ENCODE measurements at places on chromosomes 2 and 18.
A peak's percentile ranks its signal among the peaks of the same experiment; 100 is the strongest.

DNA sequence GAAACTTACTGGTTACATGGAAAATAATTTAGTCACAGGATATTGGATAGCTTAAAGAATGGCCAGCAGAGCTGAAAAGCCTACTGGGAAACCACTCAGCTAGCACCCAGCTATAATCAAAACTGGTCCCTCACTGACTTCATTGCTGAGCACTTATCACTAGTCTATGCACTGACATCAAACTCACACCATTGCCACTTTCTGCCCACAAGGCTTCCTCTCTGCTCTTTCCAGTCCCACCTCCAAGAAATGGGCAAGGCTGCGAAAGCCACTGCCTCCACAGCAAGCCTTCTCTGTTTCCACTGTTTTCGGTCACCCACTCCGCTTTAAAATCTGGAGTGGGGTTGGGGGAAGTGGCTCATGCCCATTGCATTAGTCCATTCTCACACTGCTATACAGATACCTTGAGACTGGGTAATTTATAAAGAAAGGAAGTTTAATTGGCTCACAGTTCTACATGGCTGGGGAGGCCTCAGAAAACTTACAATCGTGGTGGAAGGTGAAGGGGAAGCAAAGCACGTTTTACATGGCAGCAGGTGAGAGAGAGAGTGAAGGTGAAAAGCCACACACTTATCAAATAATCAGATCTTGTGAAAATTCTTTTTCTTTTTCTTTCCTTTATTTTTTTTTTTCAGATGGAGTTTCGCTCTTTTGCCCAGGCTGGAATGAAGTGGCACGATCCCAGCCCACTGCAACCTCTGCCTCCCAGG is 77.0 kb upstream of the CERS6 start:
- DNase-seq: no peak

GRCh38 chr2:100413571-100413970 is 3.9 kb downstream of the CHST10 start:
- no peak for DNase-seq

GRCh38 chr2:35819033-35819432 is 536.5 kb upstream of the CRIM1 start:
- no peak for DNase-seq

- DNase-seq: no peak
Observed at GRCh38 chr2:33320573-33320972, 155.9 kb upstream of the RASGRP3 start.

- DNase-seq: no peak
Observed at GRCh38 chr2:178047391-178047790, 25.2 kb downstream of the PDE11A start.

DNA sequence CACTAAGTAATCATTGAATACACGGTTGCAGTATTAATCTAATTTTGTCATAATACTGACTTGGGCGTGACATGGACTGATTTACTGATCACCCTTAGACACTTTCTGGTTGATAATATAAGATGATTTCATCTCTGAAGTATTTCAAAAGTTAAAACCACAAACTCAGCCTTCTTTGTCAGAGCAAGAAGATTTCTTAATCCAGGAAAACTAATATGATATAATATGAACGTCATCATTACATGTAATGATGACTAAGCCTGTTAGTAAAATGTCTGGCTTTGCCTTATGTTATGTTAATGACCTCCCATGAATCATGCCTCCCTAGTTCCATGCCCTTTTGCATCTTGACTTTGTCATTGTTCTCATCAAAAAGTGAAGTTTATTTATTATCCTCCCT is 1325.0 kb upstream of the CDH2 start:
- no peak for DNase-seq

DNA sequence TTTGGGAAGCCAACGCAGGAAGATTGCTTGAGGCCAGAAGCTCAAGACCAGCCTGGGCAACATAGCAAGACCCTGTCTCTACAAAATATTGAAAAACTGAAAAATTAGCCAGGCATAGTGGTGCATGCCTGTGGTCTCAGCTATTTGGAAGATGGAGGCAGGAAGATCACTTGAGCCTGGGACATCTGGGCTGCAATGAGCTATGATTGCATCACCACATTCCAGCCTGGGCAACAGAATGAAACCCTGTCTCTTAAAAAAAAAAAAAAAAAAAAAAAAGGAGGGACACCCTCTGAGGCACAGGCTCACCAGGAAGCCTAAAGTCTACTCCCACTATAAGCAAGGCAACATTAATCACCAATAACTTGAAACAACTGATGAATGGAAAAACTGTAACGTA is 151.1 kb downstream of the CCDC148 start:
- DNase-seq: no peak

DNA sequence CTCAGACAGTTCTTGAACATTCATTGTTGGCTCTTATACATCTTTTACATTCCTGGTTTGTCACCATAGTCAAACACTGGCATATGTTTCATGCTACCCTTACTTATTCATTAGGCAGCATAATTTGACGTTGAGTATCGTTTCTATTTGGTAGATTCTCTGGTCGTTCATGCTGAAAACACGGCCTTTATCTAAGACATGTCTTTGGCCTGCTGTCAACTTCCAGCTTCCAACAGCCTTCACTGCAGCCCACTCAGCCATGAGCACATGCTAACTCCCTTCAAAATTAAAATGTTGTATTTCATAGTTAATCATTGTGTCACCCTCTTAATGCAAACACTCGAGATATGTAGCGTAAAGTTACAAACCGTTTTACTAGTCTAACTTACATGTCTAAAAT is 493.0 kb upstream of the NRP2 start:
- no peak for DNase-seq

GRCh38 chr2:170554278-170554955 is 160.7 kb upstream of the SP5 start:
- DNase-seq: no peak

- peak; percentile 46 for DNase-seq
Observed at GRCh38 chr2:129849559-129850160, 129.8 kb upstream of the RAB6C start.

- DNase-seq: no peak
Observed at GRCh38 chr18:9810299-9810698, 75.5 kb upstream of the TXNDC2 start.

DNA sequence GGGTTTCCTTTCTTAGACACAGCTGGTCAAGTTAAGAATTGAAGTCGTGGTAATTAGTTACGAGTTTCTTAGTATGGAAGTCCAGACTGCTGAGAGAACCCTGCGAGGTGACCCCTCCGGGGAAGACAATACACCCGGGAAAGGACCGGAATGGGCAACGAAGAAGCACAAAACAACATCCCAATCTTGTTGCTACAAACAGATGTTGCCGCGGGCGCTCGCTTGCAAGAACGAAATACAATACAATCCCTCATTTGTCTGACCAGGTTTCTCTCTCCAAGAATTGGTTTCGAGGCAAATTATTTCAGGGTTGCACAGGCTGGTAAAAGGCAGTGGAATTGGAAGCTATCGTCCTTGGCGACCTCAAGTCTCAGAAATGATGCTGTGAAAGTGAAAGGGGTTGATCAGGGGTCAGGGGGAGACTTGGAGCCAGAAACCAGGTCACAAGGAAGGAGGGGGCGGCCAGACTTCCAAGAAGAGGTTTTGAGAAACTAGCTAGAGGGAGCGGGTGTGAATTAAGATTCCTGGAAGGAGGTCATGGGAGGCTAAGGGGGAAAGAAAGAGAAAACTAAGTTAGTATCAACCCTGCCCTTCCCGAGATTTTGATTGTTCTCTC is 401.9 kb downstream of the HRH4 start:
- no peak for DNase-seq

- DNase-seq: no peak
Observed at GRCh38 chr2:219285894-219286425, 6.8 kb downstream of the DNAJB2 start.

DNA sequence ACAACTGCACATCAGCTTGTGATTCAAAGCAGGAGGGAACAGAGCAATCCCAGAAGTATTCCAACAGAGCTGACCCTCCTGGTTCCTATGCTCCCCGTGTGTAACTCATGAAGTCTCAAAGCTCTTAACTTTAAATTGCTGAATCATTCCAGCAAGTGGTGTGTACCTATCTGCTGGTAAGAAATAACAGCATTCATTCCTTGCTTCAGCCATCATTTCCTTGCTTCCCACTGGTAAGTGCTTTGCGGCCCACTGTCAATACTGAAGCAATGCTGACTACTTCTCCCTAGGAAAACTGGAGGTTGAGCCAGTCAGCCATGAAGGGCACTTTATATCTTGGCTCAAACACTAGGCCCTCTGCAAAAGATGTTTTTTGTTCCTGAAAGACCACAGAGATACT is 222.4 kb downstream of the EXOC6B start:
- DNase-seq: no peak

DNA sequence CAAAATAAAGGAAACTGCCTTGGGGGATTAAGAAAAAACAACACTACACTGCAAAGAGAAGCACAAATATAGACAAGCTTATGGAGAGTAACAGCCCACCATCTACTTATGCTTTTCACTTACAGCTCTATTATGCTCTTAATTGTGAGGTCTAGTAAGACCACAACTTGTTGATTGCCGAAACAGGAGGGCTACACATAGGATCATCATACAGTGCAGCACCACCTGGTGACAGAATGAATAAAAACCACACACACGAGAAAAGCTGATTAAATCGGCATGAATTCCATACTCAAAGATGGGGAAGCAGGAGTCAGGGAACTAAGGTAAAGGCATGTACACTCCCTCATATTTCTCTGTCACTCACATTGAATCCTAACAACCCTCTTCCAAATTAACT is 259.2 kb downstream of the IKZF2 start:
- DNase-seq: no peak

GRCh38 chr18:75830828-75831227 is 403.3 kb upstream of the SMIM21 start:
- no peak for DNase-seq

DNA sequence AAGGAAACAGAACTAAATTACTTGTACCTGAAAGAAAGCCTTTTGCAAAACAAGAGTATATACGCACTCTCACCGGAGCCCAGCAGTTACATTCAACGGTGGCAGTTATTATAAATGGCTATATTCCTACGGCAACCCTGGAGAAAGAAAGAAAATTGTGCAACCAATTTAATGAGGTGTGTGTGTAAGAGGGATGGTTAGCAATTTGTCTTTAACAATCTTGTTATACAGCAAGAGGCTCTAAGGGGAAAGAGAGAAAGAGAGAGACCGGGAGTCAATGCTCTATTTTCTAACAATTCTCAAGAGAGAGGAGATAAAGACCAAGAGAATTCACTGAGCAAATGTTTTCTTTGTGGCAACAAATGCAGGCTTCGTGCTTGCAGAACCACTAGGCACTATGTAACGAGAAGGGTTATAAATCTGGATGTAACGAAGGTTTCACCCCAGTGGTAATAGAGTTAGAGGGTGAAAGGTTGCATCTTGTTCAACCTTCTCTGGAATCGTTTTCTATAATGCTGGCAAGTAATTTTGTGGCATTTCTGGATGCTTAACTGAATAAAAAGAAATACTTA is 359.1 kb upstream of the SPRED2 start:
- no peak for DNase-seq

DNA sequence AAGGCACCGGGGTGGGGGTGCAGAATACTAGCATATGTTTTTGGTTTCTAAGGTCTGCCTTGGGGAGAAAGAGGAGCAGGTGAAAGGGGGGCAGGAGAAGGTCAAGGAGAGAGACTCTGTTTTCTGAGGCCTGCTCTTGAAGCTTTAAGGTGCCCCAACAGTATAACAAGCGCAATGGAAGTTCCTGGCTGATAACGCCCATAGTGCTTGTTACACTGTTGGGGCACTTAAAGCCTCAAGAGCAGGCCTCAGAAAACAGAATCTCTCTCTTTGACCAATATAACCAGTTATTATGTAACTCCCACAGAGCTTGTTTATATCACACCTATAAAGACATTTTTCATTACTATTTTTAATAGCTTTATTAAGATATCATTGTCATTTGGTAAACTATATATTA is 16.5 kb downstream of the OXER1 start:
- DNase-seq: no peak

All from GM12864 (cell line).